Daoy (cell line): ENCODE measurements at places on chromosomes 16 and 17.

- DNase-seq = no peak
These were observed 50.9 kb downstream of the MRC2 start for GRCh38 chr17:62678214-62678919.

GRCh38 chr16:67702130-67702529 is 17.0 kb downstream of the GFOD2 start:
- DNase-seq = no peak

GRCh38 chr16:89567656-89568594 is 7.4 kb downstream of the RPL13 start:
- DNase-seq = no peak

DNA sequence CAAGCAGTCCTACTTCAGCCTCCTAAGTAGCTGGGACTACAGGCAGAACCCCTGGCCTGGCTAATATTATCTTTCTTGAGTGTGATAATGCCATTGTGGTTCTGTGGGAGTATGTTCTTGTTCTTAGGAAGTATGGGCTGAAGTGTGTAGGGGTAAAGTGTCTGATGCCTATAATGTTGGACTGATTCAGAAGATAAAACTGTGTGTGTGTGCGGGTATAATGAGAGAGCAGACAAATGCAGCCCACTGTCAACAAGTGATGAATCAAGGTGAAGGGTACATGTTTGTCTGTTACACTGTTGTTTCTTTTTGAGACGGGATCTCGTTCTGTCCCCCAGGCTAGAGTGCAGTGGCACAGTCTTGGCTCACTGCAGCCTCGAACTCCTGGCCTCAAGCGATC is 127.5 kb downstream of the CLEC16A start:
- no peak for DNase-seq

GRCh38 chr17:61251939-61252865 is 147.4 kb upstream of the TBX2 start:
- DNase-seq = peak; percentile 81
